Stimulated activated CD4-positive, alpha-beta T cell treated with anti-CD3 and anti-CD28 coated beads, Interleukin-1b, Interleukin-23, amount 100 ng/mL, for 1 hour (primary cell): ENCODE measurements at places on chromosomes 1 and 21.

DNA sequence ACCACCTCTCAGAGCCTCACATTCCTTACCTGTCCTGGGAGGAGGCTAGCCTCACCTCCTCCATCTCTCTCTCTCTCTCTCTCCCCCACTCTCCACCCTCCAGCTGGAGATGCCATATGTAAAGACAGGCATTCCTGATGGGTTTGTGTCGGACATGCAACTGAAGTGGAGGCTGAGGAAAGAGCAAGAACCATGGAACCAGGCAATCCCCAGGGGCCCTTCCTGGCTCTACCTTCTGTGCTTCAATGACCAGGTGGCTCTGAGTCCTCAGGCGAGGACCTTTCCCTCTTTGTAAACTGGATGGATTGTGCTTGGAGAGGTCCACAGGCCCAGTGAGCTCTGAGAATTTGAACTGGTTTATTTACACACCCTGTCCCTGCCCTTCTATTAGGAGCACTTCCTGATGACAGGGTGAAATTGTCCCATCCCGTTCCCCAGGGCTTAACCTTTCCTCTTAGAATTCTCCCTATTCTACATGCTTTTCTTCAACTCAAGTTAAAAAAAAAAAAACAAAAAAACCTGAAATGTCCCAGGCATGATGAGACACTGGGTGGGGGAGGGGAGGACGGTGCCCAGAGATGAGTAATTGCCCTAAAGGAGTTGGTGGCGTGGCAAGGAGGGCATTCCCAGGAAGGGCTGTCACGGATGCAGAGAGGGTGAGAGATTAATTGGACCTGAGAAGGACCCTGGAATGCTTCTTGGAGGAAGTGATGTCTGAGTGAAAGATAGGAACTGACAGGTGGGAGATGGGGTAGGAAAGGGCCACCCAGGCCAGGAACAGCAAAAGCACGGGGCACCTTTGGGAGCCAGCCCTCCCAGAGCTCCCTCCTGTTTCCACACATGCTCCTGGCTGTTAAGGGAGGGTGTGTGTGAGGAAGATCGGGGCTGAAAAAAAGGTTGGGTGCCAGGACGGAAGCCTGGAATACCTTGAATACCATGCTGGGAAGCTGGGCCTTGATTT, 50.2 kb upstream of the WASF2 start:
- no peak for DNase-seq

- DNase-seq, result no peak
These were observed 128.8 kb downstream of the KCNJ6 start for GRCh38 chr21:37787456-37787855.

DNA sequence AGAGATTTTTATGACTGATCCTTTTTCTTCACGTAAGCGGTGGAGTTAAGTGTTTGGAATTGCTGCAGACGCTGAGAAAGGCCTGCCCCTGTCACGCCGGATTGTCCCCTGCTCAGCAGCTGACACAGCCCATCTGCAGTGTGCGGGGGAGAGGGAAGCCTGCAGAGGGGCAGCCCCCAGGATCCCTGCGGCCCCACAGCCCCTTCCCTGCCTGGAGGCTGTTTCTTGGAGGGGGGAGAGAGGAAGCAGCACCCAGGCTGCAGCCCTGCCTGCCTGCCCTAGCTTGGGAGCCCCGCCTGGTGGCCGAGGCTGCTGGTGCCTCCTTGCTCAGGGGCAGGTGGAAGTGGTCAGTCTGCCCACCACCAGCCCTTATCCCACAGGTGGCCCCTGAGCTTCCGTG, 50.7 kb downstream of the PRDM16 start:
- DNase-seq, result no peak

GRCh38 chr21:42279341-42279871, 35.8 kb downstream of the TFF3 start:
- DNase-seq, result no peak

GRCh38 chr1:175555266-175555665, 188.1 kb downstream of the TNR start:
- DNase-seq, result no peak

- no peak for DNase-seq
These were observed 950 bp upstream of the INKA2 start for GRCh38 chr1:111739925-111740765.

- DNase-seq, result no peak
These were observed 85.2 kb upstream of the EXO1 start for GRCh38 chr1:241762713-241763339.

- no peak for DNase-seq
These were observed 6.6 kb upstream of the ACTRT2 start for GRCh38 chr1:3014443-3015268.

GRCh38 chr1:100034470-100034869, 64.7 kb downstream of the SLC35A3 start:
- DNase-seq, result no peak

- DNase-seq, result no peak
These were observed 22.0 kb downstream of the UBIAD1 start for GRCh38 chr1:11294951-11295350.

DNA sequence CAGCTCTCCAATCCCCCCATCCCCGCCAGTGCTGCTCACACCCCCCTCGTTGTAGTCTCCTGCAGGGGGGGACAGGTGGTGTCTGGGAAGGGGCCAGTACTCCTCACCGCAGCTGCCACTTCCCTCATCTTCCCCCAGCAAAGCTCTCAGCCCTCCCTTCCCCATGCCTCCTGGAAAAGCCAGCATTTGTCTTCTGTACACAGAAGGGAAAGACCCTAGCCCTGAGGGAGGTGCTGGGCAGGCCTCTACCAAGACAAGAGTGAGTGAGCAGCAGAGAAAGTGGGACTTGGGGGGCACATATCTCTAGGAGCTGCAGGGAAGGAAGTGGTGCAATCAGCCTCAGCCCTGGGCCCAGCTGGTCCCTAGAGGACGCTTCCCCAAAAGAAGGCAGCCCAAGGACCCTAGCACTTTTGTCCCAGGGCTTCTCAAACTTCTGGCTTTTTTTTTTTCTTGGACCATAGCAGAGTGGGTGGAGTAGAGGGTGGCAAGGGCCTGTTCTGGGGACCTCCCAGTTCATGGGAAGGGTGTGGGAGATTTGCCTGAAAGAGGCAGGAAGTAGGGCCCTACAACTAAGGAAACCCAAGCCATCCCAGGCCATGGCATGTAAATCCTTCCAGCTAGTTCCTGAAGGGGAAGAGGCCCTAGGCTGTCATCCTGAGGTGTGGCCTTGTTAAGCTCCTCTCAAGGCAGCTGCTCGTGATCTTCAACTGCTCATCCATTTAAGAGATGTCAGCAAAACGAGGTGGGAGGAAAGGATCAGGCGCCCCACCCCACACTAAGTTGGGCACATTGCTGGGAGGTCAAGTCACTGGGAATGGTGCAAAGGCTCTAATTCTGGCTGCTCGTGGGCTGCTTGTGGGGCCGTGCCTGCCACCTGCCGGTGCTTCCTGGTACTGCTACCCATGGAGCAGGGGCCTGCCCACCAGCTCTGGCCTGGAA, 12.6 kb downstream of the ZC3H12A start:
- DNase-seq, result no peak

DNA sequence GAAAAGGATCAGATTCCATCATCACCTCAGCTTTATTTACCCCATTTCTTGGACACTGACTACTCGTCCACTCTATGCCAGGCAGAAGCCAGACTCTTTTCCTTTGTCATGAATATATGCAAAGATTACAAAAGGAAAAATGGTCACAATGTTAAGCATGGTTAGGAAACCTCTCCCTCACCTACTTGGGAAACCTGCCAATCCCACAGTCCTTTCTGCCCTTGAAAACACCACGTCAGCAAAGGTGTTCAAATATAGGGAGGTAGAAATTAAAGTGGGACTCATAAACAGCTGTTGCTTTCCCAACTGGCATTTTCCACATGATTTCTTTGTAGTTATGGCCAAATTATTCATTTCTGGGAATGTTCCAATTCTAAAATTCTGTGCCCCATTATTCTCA, 16.2 kb upstream of the ATP13A2 start:
- no peak for DNase-seq

- no peak for DNase-seq
These were observed 741 bp downstream of the DUSP10 start for GRCh38 chr1:221740993-221741702.

- no peak for DNase-seq
These were observed 594 bp downstream of the HDGF start for GRCh38 chr1:156750711-156751450.

DNA sequence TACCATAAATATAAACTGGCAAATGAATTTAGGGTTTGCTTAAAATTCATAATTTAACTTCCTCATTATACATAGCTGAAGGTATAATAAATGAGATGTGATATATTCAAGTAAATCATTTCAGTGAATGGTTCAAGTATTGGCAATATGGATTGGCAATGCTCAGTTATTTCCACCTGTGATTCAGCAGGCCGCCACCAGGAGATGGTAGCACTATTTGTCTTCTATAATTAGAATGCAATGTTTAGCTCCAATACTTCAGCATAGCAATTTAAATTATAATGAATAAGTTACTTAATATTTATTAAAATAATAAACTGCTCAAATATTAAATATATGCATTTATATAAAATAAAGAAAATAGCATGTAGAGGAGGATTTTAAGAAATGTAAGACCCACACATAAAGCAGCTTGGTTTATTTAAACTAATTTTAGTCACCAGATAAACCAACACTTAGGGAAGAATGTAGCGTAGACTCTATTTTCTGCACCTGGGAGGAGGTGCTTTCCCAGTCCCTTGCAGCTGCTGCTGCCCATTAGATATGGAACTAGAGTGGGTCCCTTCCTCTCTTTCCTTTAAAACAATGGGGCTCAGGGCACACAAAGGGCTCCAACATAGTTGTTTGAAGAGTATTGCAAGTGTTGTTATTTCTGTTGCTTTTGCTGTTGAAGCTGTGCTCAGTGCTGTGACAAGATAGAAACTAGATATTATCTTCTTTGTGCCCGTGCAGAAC, 62.1 kb downstream of the PLPPR4 start:
- no peak for DNase-seq

GRCh38 chr1:93604411-93604810, 77.2 kb downstream of the BCAR3 start:
- no peak for DNase-seq

GRCh38 chr1:230277201-230278025, 148.7 kb downstream of the PGBD5 start:
- DNase-seq, result no peak

- DNase-seq, result no peak
These were observed 99.7 kb upstream of the DYNLT5 start for GRCh38 chr1:66652556-66652955.

DNA sequence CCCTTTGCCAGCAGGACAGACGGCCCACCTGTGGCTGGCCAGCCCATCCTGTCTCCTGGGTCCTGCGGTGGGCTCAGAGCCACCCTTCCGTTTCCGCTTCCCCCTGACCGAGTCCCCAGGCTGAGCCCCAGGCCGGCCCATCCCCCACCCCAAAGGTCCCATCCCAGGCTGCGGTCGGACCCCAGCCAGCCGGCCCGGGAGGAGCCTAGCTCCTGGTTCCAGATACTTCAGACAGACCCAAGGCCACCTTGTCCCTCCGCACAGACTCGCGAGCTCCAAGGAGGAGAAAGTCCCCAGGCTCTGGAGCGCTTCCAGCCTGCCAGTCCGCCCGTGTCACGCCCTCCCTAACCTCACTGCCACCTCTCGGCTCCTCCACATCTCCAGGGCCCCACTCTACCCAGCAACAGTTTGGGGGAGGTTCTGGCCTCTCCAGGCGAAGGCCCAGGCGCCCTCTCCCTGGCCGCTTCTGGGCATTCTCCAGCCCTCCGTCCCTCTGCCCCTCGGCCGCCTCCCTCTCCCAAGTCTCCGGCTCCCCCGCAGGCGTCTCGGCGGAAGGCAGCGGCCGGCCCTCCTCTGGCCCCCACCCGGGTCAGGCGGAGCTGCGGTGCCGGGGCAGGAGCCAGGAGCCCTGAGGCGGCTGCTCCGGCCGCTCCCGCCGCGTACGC, 835 bp downstream of the LRRN2 start:
- no peak for DNase-seq

DNA sequence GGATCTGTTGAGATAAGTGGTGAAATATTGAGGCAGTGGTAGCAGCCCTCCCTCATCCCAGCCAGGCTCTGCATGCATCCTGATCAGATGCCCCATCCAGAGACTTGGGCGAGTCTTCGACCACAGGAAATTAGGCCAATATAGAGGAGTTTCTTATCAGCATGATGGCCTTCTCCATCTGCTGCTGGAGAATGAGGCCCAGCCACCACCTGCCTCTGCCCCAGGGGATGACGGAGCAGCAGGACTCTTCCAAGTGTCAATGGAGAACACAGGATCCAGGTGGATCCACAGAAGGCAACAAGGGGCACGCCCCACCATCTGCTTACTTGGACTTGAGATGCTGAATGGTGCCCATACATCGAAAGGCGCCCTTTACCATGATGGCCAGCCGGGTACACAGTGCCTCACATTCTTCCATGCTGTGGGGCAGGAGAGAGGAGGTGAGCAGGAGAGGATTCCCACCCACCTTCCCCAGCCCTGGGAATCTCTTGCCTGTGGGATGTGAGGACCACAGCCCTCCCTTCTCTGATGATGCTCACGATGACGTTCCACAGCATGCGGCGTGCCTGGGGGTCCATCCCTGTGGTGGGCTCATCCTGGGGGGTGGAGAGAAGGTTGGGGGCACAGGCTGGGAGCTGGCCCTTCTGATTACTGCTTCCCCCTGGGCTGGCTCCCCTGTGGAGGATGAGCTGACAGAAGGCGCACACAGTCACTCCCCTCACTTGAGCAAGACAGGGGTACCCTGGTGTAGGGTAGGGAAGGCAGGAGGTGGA, 91.5 kb upstream of the GCLM start:
- DNase-seq, result no peak

DNA sequence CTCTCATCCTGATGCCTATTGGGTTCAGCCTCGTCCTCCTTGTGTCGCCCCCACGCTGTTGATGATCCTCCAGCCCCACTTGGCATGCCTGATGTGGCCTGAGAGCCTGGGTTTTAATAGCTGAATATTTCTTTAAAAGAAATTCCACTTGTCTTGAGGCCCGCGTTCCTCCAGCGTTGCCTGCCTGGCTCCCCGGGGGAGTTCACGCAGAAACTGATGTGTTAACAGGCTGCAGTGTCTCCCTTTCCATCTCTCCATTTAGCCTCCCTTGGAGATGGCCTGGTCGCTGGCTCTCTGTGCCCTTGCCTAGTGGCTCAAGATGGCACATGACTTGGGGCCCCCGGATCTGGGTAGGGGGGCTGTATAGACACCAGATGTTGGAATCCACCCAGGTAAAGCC, 9.5 kb downstream of the ACTL8 start:
- DNase-seq, result no peak

DNA sequence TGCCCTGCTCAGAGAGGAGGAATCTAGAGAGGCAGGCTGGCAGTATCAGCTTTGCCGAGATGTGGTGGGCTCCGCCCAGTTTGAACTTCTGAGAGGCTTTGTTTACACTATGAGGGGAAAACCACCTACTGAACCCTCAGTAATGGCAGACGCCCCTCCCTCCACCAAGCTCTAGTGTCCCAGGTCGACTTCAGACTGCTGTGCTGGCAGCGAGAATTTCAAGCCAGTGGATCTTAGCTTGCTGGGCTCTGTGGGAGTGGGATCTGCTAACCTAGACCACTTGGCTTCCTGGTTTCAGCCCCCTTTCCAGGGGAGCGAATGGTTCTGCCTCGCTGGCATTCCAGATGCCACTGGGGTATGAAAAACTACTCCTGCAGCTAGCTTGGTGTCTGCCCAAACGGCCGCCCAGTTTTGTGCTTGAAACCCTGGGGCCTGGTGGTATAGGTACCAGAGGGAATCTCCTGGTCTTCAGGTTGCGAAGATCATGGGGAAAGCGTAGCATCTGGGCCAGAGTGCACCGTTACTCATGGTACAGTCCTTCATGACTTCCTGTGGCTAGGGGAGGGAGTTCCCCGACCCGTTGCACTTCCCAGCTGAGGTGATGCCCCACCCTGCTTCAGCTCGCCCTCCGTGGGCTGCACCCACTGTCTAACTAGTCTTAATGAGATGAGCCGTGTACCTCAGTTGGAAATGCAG, 43.6 kb downstream of the C21orf91 start:
- no peak for DNase-seq

GRCh38 chr1:22177354-22178003, 34.6 kb upstream of the WNT4 start:
- DNase-seq, result no peak

- DNase-seq, result no peak
These were observed 148.3 kb downstream of the KCNJ6 start for GRCh38 chr21:37767984-37768383.
